SK-N-SH (cell line): ENCODE measurements at places on chromosomes 4 and X.

- no peak overlapping the region; the same call in 1 of the 2 replicates for H3K27ac ChIP-seq
- DNase-seq = no peak
- no peaks in the 10 kb centered on the region for H3K36me3 ChIP-seq
- no peaks in the 10 kb centered on the region for H3K27me3 ChIP-seq
- peak overlapping the region; percentile 79 for H3K4me3 ChIP-seq
- H3K4me1 ChIP-seq = no peaks in the 10 kb centered on the region
These were observed 402 bp upstream of the UPRT start for GRCh38 chrX:75273483-75273882.

- no peak overlapping the region for H3K27ac ChIP-seq
- no peaks in the 10 kb centered on the region for H3K36me3 ChIP-seq
- H3K4me1 ChIP-seq = no peaks in the 10 kb centered on the region
- no peaks in the 10 kb centered on the region for H3K27me3 ChIP-seq
These were observed 344.0 kb downstream of the ACTRT1 start for GRCh38 chrX:127708155-127708554.

GRCh38 chr4:83581411-83582288 lies 45.7 kb downstream of the GPAT3 start:
- H3K4me1 ChIP-seq = peaks cover 3% of the 10 kb centered on the region; the same call in 1 of the 2 replicates
- no peak for DNase-seq
- H3K36me3 ChIP-seq = no peaks in the 10 kb centered on the region

DNA sequence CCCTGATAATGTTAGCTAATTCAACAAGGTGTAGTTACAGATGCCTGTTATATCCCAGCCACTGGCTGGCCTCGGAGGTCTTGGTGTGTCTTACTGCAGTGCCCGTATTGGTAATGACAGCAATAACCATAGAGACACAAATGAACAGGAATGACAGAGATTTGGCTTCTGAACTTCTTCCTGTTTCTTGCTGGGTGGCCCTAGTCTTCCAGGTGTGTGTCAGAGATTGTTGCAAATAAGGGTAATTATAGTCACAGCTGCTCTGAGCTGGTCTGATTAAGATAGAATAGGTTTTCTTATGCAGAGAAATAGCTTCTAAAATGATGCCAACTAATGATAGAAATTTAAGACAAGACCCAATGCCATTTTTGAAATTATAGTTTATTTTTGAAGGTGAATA lies 64.1 kb upstream of the MAD2L1 start:
- no peak overlapping the region for H3K27ac ChIP-seq
- no peaks in the 10 kb centered on the region for H3K36me3 ChIP-seq
- DNase-seq = no peak
- no peaks in the 10 kb centered on the region for H3K4me1 ChIP-seq

GRCh38 chr4:138301536-138301935 lies 59.4 kb upstream of the SLC7A11 start:
- no peaks in the 10 kb centered on the region for H3K4me1 ChIP-seq
- no peaks in the 10 kb centered on the region for H3K27me3 ChIP-seq
- no peak overlapping the region for H3K27ac ChIP-seq

DNA sequence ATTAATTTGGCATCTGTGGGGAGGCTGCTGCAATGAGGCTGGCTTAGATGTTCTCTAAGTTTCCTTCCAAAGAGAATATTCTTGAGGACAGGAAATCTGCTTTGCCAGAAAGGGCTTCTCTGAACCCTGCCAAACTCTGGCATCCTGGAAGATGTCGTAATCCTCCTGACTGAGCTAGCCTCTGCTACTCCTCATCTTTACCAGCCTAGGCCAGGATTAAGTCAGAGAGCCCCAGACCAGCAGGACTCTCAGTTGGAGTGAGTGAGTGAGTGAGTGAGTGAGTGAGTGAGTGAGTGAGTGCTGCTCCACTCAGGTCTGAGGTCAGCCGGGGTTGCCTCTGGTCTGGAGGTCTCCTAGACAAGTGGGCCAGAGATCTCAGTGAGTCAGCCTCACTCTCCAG lies 104.9 kb upstream of the SOD3 start:
- no peak overlapping the region for H3K27ac ChIP-seq
- no peaks in the 10 kb centered on the region; the same call in 1 of the 2 replicates for H3K27me3 ChIP-seq
- H3K4me3 ChIP-seq = no peak overlapping the region
- no peaks in the 10 kb centered on the region for H3K36me3 ChIP-seq
- no peak for DNase-seq

- H3K36me3 ChIP-seq = no peaks in the 10 kb centered on the region
- no peak overlapping the region for H3K4me3 ChIP-seq
- H3K4me1 ChIP-seq = no peaks in the 10 kb centered on the region
- no peak for DNase-seq
These were observed 385.9 kb downstream of the GLUD2 start for GRCh38 chrX:121433289-121433688.

- H3K4me1 ChIP-seq = peaks cover 3% of the 10 kb centered on the region; the same call in 1 of the 2 replicates
- no peak overlapping the region for H3K27ac ChIP-seq
- H3K36me3 ChIP-seq = peaks cover 5% of the 10 kb centered on the region
- DNase-seq = no peak
These were observed 18.4 kb downstream of the ZNF827 start for GRCh38 chr4:145920205-145920604.

DNA sequence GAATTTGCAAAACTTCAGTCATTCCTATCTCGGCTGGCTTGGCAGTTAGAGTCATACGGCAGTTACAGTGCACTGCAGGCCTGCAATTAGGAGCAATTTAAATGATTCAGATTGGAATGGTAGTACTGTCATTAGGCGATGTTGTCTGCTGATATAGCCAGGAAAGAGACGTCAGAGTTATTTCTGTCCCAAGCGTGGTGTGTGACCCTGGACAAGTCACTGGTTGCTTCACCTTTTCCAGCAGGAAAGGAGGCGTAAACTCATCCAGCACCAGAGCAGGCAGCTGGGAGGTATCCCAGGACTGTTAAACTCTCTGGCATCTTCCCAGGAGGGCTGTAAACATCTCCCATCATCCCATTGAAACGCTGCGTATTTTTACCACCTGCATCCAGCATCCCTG lies 836 bp upstream of the LNX1 start:
- H3K36me3 ChIP-seq = no peaks in the 10 kb centered on the region
- no peaks in the 10 kb centered on the region for H3K4me1 ChIP-seq
- H3K27me3 ChIP-seq = no peaks in the 10 kb centered on the region

GRCh38 chr4:37995299-37995821 lies 35.2 kb downstream of the PTTG2 start:
- H3K4me3 ChIP-seq = no peak overlapping the region
- no peaks in the 10 kb centered on the region for H3K27me3 ChIP-seq

- H3K4me3 ChIP-seq = no peak overlapping the region; the same call in 1 of the 2 replicates
- no peaks in the 10 kb centered on the region for H3K27me3 ChIP-seq
- peaks cover 7% of the 10 kb centered on the region; the same call in 1 of the 2 replicates for H3K4me1 ChIP-seq
- peak; percentile 96 for DNase-seq
- H3K36me3 ChIP-seq = peaks cover 4% of the 10 kb centered on the region
These were observed 25.0 kb downstream of the TACC3 start for GRCh38 chr4:1746265-1746691.

DNA sequence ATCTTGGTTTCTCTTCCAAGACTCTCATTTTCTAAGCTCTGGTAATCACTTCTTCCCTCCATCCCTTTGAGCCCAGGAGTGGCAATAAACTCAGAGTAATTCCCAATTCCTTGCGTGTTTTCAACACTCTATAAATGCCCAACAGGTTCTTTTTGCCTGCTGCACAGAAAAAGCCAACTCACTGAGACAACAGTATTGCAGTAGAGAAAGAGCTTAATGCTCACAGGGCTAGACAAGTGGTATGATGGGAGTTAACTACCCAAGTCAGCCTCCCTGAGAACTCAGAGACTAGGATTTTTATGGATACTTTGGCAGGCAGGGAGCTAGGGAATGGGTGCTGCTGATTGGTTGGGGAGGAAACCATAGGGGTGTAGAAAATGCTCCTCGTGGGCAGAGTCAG lies 103.4 kb downstream of the MTNR1A start:
- DNase-seq = no peak
- no peak overlapping the region for H3K4me3 ChIP-seq
- no peaks in the 10 kb centered on the region for H3K4me1 ChIP-seq
- no peak overlapping the region for H3K27ac ChIP-seq
- H3K36me3 ChIP-seq = no peaks in the 10 kb centered on the region

DNA sequence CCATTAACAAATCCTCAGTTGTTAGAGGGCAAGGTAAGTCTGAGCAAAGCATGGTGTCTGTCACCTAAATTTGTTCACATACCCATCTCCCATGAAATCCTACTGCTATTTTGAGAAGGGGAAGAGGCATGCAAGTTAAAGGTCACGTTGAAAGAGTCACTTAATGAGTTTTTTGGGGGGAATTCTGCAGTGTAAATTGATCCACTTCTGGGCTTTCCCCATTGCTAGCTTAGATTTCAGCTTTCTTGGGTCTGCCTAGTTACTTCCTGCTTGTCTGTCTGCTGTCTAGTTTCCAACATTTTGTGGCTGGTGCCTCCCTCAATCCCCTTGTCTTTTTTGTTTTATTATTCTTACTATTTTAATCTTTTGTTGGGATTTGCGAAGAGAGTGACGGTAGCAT lies 32.0 kb downstream of the CEP135 start:
- DNase-seq = no peak
- H3K27ac ChIP-seq = no peak overlapping the region; the same call in 1 of the 2 replicates
- peaks cover 57% of the 10 kb centered on the region for H3K36me3 ChIP-seq
- H3K4me1 ChIP-seq = peaks cover 5% of the 10 kb centered on the region

DNA sequence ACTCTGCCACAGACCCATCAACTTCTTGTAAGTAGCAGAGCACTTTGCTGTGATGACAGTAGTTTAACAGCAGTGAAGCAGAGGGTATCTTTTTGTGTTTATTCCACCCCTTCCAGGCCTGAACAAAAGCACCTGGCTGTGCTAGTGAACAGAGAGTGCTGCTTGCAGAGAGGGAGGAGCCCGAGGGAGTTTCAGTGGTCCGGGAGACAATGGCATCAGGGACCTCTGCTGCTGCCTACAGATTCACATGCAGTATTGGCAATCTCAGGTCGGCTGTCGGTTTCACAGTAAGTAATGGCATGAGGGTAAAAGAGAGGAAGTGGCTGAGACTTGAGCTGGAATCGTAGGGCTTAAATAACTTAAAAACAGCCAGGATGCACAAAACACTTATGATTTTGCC lies 755.8 kb downstream of the RPA4 start:
- no peak overlapping the region for H3K4me3 ChIP-seq
- H3K36me3 ChIP-seq = no peaks in the 10 kb centered on the region
- H3K27me3 ChIP-seq = no peaks in the 10 kb centered on the region

- H3K4me3 ChIP-seq = no peak overlapping the region
- no peak overlapping the region for H3K27ac ChIP-seq
- no peaks in the 10 kb centered on the region for H3K4me1 ChIP-seq
- no peak for DNase-seq
- peaks cover 14% of the 10 kb centered on the region for H3K27me3 ChIP-seq
These were observed 4.5 kb downstream of the NALF2 start for GRCh38 chrX:69508610-69509009.

GRCh38 chr4:124454772-124455270 lies 257.7 kb downstream of the ANKRD50 start:
- H3K4me3 ChIP-seq = no peak overlapping the region
- no peaks in the 10 kb centered on the region for H3K36me3 ChIP-seq

- no peaks in the 10 kb centered on the region for H3K27me3 ChIP-seq
- H3K4me3 ChIP-seq = no peak overlapping the region
- H3K27ac ChIP-seq = no peak overlapping the region
- H3K4me1 ChIP-seq = no peaks in the 10 kb centered on the region
These were observed 66.7 kb downstream of the DGKK start for GRCh38 chrX:50403903-50404302.

- no peak overlapping the region for H3K27ac ChIP-seq
- H3K36me3 ChIP-seq = no peaks in the 10 kb centered on the region
- no peak for DNase-seq
- no peak overlapping the region for H3K4me3 ChIP-seq
These were observed 5.0 kb upstream of the HTN3 start for GRCh38 chr4:70023218-70023617.

DNA sequence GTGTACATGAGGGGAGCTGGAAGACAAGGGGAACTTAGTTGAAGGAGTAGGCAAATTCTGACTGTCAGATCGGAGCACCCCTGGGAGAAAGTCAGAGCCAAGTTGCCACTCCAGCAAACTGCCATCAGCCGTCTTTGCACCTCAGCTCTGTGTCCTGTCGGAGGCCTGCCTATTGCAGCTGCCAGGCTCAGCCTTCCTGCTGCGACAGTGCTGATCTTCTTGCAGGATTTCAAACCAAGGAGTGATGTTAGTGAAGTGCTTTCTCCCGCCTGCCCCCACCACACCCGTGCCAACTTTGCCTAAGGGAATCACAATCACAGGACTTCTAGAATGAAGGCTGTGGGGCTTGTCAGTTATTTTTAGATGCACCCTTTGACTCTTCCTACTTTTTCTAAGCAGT lies 185.3 kb downstream of the KIT start:
- H3K27ac ChIP-seq = no peak overlapping the region
- H3K4me1 ChIP-seq = peaks cover 15% of the 10 kb centered on the region; the same call in 1 of the 2 replicates

DNA sequence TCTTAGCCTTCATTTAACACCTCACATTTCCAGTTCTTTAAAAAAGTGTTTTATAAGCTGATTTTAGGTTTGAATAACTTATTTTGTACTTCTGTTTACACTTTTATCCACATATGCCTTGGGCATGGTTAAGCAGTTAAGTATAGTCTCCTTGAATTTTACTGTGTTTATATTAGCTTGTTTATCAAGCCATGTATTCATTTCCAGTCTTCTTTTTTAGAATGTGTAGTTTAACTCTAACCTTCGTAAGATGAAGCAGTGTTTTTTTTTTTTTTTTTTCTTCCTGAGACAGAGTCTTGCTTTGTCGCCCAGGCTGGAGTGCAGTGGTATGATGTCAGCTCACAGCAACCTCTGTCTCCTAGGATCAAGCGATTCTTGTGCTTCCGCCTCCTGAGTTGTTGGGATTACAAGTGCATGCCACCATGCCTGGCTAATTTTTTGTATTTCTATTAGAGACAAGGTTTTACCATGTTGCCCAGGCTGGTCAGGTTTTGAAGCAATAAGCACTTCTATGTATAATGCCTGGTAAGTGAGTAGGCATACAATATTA lies 42.5 kb downstream of the BMP2K start:
- no peaks in the 10 kb centered on the region; the same call in 1 of the 2 replicates for H3K4me1 ChIP-seq
- DNase-seq = no peak
- no peaks in the 10 kb centered on the region for H3K27me3 ChIP-seq
- H3K36me3 ChIP-seq = no peaks in the 10 kb centered on the region
- H3K27ac ChIP-seq = no peak overlapping the region
- no peak overlapping the region for H3K4me3 ChIP-seq

- peaks cover 12% of the 10 kb centered on the region for H3K36me3 ChIP-seq
- no peaks in the 10 kb centered on the region for H3K4me1 ChIP-seq
- no peak overlapping the region for H3K4me3 ChIP-seq
- DNase-seq = no peak
- no peaks in the 10 kb centered on the region for H3K27me3 ChIP-seq
These were observed 197.8 kb downstream of the PALLD start for GRCh38 chr4:168694667-168695066.

GRCh38 chr4:3911252-3911856 lies 145.2 kb downstream of the ADRA2C start:
- no peaks in the 10 kb centered on the region for H3K36me3 ChIP-seq
- H3K27ac ChIP-seq = no peak overlapping the region
- DNase-seq = no peak
- H3K4me1 ChIP-seq = no peaks in the 10 kb centered on the region
- no peak overlapping the region for H3K4me3 ChIP-seq
- H3K27me3 ChIP-seq = no peaks in the 10 kb centered on the region
